ENCODE measurements at places on chromosomes 4 and X.
A peak's percentile ranks its signal among the peaks of the same experiment; 100 is the strongest.

DNA sequence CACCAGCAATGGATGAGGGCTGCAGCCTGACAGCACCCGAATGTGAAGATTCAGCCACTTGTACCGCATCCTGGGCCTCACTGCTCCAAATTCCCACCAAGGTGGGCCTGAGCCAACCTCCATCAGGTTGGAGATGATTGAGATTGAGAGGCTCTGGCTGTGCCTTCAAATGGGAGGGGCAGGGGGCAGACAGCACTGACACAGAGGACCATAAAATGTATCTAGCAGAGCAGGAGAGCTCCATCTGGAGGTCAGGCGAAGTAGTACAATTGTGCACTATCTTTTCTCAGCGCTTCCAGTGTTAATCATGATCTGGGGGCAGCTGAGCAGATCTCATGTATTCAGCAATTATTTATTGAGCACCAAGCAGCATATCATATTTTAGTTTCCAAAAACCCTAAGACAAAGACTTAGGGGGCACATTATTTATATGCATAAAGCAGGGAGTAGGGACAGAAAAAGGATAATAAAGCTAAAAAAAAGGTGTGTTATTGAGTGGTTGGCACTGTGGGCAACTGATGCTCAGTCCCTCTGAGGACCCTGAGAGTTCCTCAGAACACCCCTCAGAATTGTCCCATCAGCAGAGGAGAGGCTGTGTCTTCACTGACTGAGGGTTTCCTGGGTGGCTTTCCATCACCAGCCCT is 31.6 kb upstream of the C1QTNF7 start:
- peak; percentile 42 for DNase-seq

DNA sequence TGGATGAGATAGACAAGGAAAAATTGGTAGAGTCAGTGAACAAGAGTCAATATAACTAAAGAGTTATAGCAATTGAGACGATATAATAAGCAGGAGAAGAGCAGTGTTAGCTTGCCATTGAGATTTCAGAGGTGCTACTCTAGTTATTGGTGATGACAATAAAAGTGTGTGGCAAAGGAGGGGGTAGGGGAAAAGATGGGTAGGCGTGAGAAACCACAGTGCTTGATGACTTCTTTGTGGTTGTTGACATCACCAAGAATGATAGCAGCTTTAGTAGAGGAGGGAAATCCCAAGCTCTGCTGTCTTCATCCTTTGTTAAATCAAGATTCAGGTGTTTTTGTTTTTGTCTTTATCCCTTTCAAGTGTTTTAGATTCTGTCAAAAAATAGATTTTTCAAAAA is 179.9 kb upstream of the PPP3CA start:
- DNase-seq: peak; percentile 59

- no peak for DNase-seq
These were observed 206.4 kb upstream of the PACRGL start for GRCh38 chr4:20493761-20494353.

GRCh38 chr4:44147571-44148075 is 301.0 kb downstream of the KCTD8 start:
- DNase-seq: no peak

DNA sequence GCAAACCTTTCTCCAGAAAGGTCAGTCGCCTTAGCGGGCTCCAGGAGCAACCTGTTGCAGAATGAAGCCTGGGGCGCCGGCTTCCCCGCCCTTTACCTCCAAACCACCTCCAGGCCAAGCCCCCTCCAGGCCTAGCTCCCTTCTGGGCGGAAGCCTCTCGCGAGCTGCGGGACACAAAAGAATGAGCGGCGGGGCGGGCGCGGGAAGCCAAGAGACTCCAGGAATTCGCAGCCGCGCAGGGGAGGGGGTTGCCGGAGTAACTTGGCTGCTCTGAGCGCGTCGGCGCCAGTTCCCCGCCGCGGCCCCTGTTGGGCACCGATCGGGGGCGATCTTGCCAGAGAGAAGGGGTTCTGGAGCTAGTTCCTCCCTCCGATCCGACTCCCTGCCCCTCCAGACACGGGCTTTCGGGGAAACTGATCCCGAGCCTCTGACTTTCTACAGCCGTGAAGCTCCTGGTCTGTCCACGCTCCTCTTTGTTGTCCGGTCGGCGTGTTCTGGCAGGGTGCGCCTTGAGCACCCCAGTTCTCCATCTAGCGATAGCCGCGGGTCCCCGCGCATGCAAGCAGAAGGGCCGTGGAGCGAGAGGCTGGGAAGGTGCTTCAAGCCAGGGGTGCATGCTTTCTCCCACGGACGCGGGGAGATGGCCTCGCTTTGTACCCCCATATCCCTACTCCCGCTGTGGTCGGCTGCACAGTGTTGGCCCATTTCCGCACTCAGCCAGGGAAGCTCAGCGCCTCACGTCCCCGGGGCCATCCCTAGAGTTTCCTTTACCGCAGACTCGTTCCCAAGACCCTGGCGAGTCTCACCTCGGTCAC is 1.2 kb downstream of the PROM1 start:
- DNase-seq: no peak

- no peak for DNase-seq
These were observed 270.0 kb downstream of the ARHGAP24 start for GRCh38 chr4:85744950-85745349.

DNA sequence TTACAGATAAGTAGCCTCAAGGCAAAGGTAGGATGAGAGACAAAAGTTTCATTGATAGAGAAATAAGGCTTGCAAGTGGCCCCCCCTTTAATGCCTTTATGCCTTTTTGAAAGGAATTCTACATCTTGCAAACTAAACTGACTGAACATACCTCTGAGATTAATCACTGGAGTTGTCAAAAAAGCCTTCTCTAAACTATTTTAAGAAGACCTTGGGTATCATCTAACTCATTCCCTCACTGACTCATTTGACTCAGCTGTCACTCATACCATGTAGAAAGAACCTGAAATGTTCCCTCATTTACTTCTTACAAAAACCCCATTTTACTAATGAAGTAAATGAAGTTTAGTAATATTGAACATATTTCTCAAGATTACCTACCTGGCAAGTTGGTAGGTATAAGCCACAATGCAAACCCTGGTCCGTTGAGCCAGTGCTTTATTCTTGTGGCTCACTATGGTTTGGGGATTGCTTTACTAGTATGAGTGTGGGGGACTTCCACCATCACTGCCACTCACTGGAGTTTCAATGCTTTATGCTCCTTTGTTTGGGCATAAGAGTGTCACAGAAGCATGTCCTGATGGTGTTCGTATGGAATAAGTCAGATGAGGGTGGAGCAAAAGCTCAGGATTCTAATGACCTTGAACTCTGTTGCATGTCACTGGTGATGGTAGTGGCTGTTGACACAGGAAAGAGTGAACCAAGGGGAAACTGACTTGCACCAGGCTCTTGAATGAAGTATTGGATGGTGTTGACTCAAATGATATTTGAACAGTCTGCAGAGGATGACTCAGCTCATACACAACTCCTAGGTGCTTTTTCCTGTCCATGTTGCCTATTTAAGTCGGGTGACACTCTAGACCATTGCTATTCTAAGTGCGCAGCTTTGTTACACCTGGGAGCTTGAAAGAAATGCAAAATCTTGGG is 305.5 kb upstream of the EMCN start:
- no peak for DNase-seq

DNA sequence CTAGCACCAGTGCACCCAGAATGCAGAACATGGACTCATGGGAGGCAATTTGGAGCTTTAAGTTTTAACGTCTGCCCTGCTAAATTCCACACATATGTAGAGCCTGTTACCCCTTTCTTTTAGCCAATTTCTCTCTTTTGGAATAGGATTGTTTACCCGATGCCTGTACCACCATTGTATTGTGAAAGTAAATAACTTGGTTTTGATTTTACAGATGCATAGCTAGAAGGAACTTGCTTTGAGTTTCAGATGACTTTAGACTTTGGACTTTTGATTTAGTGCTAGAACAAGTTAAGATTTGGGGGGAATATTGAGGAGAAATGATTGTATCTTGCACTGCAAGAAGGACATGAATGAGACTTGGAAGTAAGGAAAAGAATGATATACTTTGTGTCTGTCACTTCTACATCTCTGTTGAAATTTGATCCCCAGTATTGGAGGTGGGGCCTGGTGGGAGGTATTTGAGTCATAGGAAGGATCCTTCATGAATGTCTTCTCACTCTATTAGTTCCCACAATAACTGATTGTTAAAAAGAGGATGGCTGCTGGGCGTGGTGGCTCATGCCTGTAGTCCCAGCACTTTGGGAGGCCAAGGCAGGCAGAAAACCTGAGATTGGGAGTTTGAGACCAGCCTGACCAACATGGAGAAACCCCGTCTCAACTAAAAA is 794.8 kb upstream of the LCORL start:
- no peak for DNase-seq

DNA sequence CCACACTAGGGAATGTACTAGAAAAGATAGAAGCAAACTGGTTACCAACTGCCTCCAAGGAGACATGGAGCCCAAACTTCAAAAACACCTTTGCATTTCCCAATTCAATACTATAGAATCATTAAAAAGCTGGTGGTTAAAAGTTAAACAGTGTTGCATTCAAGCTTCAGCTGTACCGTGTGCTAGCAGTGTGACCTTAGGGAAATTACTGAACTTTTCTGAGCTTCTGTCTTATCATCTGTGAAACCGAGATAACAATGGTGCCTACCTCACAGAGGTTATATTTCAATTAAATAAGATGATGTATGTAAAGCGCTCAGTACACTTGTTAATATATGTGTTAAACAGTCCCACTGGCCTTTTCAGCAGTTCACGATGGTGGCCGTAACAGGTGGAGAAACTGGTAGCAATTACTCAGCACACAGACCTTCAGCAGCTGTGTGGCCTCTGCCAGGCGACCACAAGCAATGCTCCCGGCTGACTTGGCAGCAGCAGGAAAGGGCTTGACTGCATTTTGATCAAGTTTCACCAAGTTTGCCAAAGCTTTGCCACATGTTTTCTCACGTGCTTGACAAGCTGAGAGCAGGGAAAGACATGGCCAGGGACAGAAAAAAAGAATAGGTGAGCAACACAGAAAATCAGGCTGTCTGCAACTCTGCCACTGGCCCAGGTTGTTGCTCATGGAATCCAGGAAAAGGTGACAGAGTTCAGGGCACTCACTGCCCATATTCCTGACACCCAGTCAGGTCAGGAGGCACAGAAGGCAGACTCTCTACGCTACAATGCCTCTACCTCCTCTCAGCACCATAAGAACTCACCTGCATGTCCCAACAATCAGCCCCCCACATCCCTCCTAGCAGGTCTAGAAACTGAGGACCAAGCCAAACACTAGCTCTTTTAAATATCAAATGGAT is 72.1 kb downstream of the PARM1 start:
- DNase-seq: no peak

DNA sequence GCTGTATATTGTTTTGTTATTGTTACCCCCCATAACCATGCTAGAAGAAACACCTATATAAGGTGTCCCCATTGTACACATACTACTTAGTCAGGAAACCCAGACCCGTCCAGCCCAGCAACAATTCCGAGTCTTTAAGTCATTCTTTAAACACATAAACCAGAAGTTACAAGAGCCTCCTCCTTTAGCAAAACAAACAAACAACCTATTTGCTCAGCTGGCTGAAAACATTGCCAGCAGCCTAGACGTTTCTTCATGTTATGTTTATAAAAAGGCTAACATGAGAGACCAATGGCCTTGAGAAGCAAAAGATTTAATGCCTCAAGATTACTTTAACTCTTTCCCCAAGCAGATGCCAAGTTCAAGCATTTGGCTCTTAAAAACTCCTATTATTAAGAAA is 1.4 kb downstream of the ACOX3 start:
- DNase-seq: no peak

Data from activated gamma-delta T cell treated with Interleukin-2 at 50 U/mL for 16 hours (primary cell).